ENCODE measurements at places on chromosomes 12 and 14.
A peak's percentile ranks its signal among the peaks of the same experiment; 100 is the strongest.

- peak; percentile 61 for DNase-seq
These were observed 26.8 kb upstream of the DAAM1 start for GRCh38 chr14:59161561-59162175.

GRCh38 chr12:132084621-132085290, 59.4 kb downstream of the DDX51 start:
- DNase-seq, result peak; percentile 18

- peak; percentile 41 for DNase-seq
These were observed 138.8 kb upstream of the HMGA2 start for GRCh38 chr12:65685514-65685913.

- no peak for DNase-seq
These were observed 6.2 kb upstream of the CCT2 start for GRCh38 chr12:69579029-69579428.

DNA sequence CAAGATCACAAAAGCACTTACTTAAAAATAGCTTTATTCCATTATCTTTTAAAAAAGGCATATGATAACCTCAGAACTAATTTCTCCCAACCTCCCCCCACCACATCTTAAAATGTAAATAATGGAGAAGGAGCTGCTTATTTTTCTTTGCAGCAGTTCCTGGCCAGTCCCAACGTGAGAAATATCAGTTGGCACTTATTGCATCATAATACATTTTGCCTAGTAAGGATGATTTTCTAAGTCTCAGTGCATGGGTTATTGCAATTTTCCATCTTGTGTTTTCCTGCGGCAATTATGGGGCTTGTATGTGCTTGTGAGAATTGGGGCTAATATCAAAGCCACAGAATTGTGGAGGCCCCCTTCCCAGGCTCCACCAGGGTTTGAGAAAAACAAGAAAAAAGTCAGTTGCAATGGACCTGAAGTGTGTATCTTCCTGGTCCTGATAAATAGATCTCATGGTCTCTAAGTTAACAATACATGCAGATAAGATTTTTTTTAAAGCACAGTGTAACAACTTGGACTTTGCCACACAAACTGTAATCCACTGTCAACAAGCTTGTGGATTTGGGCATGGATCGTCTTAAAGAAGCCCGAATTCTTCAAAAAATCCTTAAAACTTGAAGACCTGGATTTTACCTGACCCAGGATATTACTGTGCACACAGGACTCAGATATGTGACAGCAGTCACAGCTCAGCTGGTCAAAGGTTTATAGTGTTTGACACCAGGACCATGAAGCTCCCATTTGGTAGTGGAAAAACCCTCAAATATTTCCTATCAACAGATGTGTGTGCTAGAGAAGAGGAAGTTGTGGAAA, 2.8 kb upstream of the WSB2 start:
- no peak for DNase-seq

- DNase-seq, result no peak
These were observed 20.5 kb downstream of the DIO3 start for GRCh38 chr14:101581806-101582205.

- no peak for DNase-seq
These were observed at the start of gene NRXN3 for GRCh38 chr14:78170203-78170602. TSS of gene NRXN3 (plus strand) at chr14:78170373. CDS start at chr14:78243094, 72,721 bp downstream.

DNA sequence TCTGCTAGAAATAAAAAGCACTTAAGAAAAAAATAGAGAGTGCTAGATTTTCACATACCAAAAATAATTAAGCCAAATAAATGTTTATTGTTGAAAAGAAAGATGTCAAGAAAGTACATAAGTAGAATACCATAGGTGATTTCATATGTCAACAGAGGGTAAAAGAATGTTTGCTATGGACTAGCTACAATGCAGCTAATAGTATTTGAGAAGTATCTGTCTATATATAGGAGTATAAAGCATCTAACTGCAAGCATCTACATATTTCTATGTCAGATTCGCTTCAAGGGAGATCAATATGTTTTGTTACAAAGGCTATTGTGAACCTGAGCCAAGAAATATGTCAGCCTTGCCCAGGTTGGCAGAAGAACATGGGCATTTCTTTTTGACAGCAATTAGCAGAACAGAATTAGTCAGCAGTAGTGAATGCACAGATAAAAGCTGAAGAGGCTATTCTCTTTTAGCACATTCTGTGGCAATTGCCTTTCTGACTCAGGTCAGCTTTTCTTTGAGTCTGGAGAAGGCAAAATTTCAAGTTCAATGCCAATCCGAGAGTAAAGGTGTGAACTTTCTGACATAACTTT, 140.1 kb downstream of the ALG10B start:
- no peak for DNase-seq

- DNase-seq, result no peak
These were observed 111.2 kb upstream of the NOVA1 start for GRCh38 chr14:26709019-26709418.

DNA sequence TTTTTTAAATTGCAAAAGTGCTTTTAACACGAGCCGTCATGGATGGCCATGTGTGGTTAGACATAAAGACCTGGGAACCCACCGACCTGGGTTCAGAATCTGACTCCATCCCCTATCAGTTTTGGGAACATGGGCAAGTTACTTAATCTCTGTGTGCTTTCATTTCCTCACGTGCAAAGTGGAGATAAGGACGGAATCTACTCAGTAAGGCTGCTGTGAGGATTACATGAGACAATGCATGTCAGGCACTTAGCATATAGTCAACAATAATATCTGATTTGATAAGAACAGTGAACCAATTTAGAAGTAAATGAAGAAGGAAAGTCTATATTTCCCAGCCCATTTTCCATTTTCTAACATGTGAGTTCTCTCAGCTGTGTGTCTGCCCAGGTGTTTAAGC, 235.4 kb downstream of the SUDS3 start:
- no peak for DNase-seq

- DNase-seq, result no peak
These were observed at the start of gene SLC7A8 for GRCh38 chr14:23183479-23183878. TSS of gene SLC7A8 (minus strand) at chr14:23183660. CDS start at chr14:23182914, 746 bp downstream.

GRCh38 chr12:68235576-68235975, 10.0 kb upstream of the IL26 start:
- no peak for DNase-seq

DNA sequence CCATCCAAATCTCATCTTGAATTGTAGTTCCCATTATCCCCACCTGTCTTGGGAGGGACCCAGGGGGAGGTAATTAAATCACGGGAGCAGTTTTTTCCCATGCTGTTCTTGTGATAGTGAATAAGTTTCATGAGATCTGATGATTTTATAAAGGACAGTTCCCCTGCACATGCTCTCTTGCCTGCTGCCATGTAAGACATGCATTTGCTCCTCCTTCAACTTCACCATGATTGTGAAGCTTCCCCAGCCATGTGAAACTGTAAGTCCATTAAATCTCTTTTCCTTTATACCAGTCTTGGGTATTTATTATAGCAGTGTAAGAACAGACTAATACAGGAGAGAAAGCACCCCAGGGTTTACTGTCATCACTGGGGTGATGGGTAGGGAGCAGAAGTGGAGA, 220.4 kb upstream of the NUDT4 start:
- no peak for DNase-seq

- DNase-seq, result no peak
These were observed 81.2 kb upstream of the ATF7IP start for GRCh38 chr12:14284184-14284722.

GRCh38 chr14:90498198-90498597, 101.4 kb downstream of the CALM1 start:
- DNase-seq, result no peak

DNA sequence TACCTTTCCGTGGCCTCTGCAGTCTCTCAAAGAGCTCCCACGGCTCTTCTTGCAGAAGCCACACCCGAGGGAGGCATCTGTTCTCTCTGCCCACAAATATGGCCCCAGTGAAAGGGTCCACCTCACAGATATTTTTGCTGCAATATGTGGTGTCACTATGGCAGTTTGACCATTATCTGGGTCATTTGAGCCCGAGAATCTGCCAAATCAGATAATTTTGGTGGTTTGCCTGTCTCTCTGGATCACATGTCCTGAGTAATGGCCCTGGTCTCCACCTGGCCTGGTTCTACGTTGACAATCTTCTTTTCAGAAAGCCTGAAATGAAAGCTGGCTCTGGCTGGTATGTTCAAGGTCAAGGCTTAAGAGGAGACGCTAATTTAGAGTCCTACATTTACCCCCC, 5.7 kb upstream of the WSCD2 start:
- no peak for DNase-seq

DNA sequence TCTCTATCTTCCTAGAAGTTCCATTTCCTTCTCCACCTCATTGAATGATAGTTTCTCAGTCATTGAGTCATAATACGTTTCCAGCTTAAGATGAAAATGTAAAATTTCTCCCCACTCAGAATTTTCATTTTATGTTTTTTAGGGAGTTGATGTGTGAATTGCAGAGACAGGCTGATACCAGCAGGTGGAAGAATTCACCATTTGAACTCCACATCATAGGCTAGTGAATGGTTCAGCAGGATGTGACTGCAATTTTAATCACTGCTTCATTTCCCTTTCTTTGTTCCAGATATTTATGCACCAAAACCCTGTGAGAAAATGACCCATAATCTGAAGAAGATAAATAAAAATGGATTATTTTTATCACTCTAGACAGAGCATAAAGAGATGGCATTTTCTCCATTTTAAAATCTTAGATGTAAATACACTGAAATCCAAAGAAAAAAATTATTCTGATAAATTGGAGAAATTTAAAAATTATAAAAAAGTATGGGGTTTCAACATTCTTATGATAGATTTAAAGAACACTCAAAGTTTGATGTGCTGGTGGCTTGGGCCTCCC, 10.6 kb upstream of the PYGL start:
- peak; percentile 69 for DNase-seq

DNA sequence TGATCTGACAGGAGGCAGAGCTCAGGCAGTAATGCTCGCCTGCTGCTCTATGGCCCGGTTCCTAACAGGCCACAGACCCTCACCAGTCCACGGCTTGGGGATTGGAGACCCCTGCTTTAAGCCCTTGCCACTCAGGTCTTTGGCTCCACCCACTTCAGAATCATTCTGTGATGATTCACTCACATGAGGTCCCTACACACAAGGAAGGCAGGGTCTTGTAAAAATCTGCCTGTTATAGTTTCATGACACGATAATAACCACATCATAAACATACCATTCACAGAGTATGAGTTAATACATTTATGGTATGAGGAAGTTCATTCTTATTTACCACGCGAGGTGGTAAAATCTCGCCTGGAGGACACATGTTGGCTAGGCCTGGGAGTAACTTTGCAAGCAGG, 29.0 kb upstream of the MAX start:
- DNase-seq, result peak; percentile 51

DNA sequence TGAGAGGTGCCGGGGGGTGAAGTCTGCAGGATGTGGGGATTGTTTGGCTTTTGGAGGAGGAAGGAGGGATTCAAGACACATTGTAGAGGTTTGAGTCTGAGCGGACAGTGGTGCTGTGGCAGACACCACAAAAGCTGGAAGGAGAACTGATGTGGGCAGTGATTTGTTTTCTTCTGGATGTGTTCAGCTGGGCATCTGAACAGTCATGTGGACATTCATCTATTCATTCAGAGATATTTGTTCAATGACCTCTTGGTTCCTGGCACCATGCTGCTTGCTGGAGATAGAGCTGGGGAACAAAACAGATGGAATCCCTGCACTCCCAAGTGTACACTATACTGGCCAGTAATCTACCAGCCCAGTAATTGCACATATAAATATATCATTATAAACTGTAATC, 64.0 kb downstream of the PTPN11 start:
- DNase-seq, result no peak

DNA sequence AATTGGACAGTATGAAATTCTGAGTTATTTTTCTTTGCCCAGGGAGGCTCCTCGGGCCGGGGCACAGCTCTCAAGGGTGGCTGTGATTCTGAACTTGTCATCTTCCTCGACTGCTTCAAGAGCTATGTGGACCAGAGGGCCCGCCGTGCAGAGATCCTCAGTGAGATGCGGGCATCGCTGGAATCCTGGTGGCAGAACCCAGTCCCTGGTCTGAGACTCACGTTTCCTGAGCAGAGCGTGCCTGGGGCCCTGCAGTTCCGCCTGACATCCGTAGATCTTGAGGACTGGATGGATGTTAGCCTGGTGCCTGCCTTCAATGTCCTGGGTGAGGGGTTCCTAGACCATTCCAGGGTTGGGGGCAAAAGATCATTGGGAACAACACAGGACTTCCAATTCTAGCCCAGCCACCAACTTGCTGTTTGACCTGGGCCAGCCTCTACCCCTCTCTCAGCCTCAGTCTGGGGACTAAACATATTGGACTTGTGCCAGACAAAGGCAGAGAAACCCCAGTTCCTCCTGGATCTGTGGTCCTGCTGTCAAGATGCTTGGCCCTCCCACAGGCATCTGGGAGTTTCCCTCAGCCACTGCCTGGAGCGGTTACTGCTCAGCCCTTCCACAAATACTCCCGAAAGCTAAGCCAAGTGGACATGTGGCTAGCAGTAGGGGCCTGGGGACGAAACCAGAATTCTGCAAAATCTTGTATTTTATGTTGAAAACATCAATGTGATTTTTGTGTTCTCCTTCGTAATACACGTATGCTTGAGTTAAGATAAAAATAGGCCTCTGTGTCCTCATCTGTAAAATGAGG, 3.5 kb downstream of the OAS3 start:
- no peak for DNase-seq

GRCh38 chr12:5188472-5188871, 144.8 kb downstream of the KCNA5 start:
- no peak for DNase-seq

- no peak for DNase-seq
These were observed 11.6 kb upstream of the PPP1CC start for GRCh38 chr12:110754101-110754793.

DNA sequence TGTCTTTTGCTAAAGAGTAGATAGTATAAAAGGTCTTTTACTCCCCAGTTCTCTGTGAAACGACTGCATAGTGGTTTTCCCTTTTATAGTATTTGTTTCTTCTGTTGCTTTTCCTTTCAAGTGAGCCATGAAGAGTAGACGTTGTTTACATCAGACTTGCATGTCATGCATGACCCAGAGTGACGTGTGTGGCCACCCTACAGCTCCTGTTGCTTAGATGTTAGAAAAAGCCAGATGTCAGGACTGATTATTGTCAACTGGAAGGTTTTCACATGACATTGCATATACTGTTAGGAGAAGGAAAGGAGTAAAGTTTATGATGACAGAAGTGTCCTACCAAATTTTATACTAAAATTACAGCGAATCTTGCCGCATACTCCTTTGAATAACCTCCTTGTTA, 1.3 kb upstream of the RD3L start:
- no peak for DNase-seq

GRCh38 chr12:740921-741320, 11.5 kb upstream of the WNK1 start:
- DNase-seq, result no peak

- no peak for DNase-seq
These were observed 11.7 kb downstream of the PROX2 start for GRCh38 chr14:74864198-74864597.
